ENCODE measurements at places on chromosomes 4 and X.

DNA sequence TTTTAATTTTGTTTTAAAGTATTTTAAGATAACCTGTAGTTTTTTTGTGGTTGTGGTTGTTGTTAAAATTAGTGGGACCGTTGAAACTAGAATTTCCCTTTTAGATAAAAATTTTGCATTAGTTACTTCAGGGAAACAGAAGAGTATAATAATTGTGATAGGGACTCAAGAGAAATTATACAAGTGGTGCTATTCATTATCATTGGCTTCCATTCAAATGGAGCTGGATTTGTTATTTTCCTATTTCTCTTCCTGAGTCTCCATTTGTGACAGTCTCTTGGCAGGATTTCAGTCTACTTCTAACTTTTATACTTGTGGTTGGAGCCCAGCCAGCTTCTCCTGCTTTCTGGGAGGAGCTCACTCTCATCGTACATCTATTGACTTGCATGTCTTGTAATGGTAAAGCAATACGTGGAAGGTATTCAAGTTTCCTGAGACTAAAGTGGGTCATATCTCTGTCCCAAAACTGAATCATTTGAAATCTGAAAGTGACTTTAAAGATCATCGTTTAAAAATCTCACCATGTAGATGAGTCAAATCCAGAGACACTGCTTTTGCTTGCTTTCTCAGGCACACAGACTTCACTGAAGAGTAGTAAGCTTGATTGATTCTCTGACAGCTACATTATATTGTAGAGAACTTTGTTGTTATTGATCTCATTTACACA, 155.8 kb downstream of the RPA4 start:
- no peak for DNase-seq

DNA sequence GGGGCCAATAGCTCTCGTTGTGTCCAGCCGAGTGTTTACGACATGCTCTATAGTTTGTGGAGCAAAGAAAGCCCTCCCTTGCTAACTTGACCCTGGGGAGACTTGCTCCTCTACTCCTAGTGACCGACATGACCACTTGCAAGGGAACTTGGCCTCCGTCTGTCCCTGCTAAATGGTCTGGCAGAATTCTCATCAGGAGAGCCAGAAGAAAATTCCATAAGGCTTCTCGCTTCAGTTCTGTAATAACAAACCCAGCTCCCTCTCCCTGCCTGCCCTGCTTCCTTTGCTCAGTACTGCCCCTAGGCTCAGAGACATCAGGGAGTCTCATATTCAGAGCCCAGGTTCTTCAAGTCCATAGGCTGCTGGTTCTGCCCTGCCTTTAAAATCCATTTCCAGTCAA, 13.0 kb downstream of the DOCK11 start:
- no peak for DNase-seq

GRCh38 chr4:144817081-144817480, 171.1 kb downstream of the HHIP start:
- no peak for DNase-seq

- DNase-seq = no peak
Measured at GRCh38 chr4:187215438-187215837, 491.8 kb upstream of the FAT1 start.

DNA sequence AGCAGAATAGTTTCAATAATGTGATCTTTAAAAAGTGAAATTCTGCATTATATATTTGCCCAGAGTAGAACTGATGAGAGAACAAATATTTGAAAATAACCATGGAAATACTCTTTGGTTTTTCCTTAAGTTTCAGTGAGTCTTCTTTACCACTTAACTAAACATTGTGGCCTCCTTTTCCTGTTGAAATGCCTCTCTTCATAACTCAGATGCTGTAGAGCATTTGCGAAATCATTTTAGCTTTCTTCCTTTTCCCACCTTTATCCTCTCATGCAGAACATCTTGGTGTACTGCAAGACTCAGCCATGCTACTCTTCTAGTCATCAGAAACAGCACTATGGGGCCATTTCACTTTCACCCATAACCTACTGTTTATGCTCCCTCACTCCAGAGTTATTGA, 48.2 kb downstream of the CASK start:
- DNase-seq = no peak

GRCh38 chr4:10490996-10491395, 33.8 kb upstream of the ZNF518B start:
- no peak for DNase-seq

- DNase-seq = no peak
Measured at GRCh38 chr4:186081202-186081807, 12.3 kb downstream of the TLR3 start.

DNA sequence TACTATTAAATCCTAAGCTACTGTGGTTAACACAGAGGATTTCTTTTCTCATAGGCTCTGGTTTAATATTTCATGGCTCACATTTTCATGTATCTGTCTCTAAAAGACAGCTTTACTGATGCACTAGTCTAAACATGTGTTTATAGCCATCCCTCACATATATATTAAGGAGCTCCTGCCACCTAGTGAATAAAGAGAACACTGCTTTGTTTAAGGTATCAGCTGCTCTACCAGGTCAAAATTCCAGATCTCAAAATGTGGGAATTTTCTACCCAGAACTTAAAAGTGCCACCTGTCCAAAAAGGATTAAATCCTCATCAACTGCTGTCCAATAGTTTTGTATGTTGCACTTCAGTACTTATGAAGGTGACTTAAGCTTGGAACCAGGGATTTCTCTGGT, 188.5 kb upstream of the TEX13C start:
- DNase-seq = no peak

DNA sequence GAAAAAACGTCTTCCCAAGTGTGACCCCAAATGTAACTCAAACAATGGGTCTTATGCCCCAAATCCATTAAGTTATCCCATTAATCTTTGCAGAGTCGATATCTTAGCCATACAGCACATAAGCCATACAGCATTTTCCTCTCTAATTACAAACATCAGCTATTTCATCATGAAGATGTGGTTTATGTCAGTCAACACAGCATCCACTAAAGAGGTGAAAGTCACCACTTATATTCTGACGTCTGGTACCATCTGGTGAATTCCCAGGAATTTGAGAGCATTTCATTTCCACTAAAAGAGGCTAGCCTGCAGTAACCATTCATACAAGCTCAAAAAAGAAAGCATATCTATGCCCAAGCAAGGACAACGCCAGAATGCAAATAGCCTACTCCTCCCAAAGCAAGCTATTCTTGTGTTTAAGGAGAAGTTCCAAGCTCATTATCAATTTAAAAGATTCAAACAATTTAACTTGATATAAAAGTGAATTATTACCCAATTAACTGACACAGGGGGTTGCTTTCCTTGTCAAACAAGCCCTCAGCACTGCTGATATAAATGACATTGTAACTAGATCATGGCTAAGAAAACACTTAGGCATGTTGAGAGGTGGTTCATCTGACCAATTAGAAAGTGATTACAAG, 203.3 kb downstream of the ANTXR2 start:
- DNase-seq = no peak

GRCh38 chr4:157220371-157220881, at the start of gene GRIA2:
Gene GRIA2, plus strand, starts transcription at chr4:157220728. Its CDS starts 315 bp downstream, at chr4:157221043.
- peak; percentile 51 for DNase-seq

- DNase-seq = no peak
Measured at GRCh38 chr4:26113339-26113940, 199.4 kb downstream of the SMIM20 start.

- no peak for DNase-seq
Measured at GRCh38 chr4:156623376-156623775, 348.2 kb downstream of the PDGFC start.

- DNase-seq = no peak
Measured at GRCh38 chr4:3399277-3400194, 42.2 kb upstream of the HGFAC start.

GRCh38 chrX:106415276-106415895, 196.4 kb upstream of the RADX start:
- no peak for DNase-seq

DNA sequence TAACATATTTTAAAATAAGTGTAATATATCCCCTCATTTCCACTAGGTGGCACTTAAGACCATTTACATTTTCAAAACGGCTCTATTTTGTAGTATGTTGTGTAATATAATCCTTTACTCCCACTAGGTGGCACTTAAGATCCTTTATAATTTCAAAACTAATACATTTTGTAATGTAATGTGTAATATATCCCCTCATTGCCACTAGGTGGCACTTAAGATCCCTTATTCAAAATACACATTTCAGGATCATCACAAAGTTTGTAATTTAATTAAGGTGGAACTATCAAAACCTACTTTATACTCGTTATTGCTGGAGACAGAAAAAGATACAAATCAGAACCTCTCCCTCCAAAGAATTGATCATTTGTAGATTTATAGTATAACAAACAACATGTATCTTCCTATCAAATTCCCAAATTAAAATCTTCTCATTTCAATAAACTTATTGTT, 132.5 kb downstream of the ARHGAP6 start:
- DNase-seq = peak; percentile 26

DNA sequence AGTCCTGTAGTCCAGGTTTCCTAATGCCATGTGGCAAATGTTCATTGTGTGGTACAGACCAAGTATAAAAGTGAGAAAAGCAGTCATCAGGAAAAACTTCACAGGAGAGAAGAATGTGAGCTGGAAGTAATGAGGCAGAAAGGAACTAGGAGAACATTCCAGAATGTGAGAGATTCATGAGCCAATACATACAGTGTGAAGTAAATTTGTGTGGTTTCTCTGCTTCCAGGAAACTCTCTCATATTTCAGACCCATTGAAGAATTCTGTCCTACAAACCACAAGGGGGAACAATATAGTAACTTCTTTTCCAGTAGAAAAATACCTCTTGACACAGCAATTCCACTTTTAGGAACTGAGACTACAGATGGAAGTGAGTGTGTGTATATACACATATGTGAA, 136.5 kb downstream of the RNF150 start:
- DNase-seq = no peak

GRCh38 chr4:8427262-8427661, 13.3 kb downstream of the ACOX3 start:
- DNase-seq = no peak

GRCh38 chrX:110420771-110421499, 62.3 kb downstream of the RTL9 start:
- DNase-seq = no peak

DNA sequence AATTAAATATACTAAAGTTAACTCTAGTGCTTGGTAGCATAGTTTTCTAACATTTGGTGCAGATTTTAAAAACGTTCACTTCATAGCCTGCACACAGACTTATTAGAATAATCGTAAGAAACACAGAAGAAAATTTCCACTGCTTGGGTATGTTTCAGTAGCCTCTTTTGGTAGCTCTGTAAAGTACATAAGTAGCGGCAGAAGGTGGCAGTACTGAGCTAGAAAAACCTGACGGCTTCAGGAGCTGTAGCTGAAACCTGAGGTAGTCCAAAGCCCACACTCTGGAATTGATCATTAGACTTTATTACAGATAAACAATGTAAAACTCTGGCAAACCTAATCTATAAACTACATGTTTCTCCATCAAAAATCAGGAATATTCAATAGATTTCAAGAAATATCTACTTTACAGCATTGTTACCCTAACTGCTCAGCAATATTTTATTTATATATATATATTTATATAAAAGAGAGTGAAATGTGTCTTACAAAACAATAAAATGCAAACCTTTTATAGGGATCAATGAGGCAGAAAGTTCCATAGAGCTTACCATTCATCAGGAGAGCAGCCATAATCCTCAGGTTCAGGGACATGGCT, 88.2 kb downstream of the ATP8A1 start:
- DNase-seq = peak; percentile 1

DNA sequence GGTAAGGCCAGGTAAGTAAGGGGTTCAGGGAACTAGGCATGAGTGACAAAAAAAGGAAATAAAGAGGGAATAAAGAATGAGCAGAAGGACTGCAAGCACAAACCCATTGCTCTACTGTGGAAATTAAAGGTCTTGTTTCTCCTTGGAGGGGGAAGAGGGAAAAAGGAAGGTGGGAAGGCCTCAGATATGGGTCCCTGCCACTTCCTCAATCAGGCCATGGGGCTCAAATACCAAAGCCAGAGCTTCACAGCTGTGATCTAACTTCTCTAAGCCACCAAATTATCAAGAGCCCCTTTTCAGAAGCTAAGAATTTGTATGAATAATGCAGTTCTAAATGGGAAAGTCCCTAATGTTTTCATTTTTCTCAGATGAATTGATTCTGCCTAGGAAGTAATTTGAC, 4.7 kb downstream of the USP51 start:
- DNase-seq = no peak

DNA sequence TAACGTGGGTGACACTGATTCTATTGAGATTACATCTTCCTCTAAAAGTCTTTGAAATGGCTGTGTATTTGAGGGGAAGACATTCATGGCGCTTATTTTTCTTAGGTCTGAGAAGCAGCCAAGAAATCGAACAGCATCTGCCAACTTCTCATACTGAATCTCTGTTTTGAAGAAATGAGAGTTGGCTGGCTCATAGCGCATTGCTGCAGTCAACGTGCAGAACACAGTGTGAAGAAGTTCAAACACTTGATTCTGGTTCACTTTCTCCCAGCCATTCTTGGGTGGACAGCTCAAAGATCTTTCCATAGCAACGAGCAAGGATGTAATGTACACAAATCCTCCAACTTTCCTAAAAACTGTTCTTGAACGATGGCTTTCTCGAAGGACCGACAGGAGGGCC, 156.5 kb downstream of the WDFY3 start:
- DNase-seq = no peak

DNA sequence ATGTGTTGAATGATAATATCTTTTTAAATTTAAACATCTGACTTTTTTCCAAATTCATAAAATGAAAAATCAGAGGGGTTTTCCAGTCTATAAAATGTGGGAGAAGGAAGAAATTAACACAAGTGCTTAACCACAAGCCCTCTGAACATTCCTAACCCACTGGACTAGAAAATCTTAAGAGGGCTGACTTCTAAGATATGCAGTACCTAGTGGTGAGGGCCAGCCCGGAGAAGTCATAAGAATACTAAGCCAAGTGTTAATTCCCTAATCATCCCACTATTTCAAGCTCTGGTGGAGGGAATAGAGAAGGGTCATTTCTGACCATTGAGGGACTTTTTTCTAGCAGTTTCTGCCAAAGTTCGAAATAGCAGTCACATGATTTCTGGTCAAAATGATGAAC, 86.9 kb upstream of the NEIL3 start:
- no peak for DNase-seq

DNA sequence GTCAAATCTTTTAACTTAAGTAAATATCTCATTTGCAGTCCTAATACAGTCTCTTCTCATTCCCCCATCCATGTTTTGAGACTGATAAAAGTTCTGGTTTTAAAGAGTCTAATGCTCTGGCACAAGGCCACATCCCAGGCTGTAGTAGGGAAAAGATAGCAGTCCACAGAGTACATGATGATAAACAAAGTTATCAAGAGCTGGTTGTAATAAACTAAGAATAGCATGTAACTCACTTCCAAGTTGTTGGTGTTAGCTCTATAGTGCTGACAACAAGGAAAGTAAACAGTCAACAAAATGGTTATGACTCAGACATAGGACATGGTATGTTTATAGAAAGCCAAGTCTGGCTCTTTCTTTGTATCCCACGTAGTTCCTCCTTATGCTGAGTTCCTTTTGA, 21.8 kb upstream of the AREG start:
- no peak for DNase-seq

GRCh38 chr4:153465140-153465539, 1.0 kb upstream of the TMEM131L start:
- DNase-seq = no peak

DNA sequence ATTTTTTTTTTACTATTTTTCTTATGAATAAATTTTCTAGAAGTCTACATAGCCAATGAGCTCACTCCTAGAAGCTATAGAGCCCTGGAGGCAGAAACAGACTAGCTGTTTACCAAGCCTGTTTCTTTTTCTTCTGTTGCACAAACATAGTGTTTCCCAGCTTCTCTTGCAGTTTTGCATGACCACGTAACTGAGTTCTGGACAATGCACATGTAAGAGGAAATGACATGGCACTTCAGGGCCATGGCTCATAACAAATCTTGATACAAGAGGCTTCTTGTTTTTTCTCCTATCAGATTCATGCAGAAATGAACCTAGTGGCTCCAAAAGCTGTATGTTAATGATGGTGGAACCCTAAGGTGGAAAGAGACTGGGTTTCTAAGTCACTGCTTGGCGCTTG, 127.4 kb downstream of the ZNF330 start:
- DNase-seq = no peak
